ENCODE measurements at places on chromosomes 3 and 15. TPM values are rescaled to one million over a fixed set of nuclear protein-coding genes. Genes with fewer than 3 reads are reported as not detected.

DNA sequence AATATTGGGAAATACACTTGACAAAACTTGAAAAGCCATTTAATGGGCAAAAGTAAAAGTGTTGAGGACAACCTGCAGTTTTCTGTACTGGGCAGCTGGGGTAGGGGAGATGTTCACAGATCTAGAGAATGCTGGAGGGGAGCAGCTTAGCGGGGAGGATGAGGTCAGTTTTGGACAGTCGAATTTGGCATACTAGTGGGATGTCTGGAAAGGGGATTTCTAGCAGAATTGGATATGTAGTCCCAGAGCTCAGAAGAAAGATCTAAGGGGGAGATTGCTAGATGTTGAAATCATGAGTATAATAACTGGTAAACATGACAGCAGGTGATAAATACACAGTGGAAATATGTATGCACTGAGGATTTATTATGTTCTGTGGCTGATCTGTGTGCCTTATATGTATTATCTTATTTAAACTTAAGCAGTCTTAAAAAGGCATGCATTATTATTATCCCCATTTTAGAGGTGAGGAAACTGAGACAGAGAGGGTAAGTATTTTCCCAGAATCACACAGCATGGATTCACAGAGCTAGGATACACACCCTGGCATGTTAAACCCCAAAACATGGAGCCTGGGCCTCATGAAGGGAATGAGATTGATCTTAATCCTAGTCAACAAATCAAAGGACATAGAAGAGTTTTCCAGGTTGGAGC lies 42.7 kb downstream of the TLNRD1 start:
- DNase-seq: no peak

The SCAMP5 gene
- total RNA-seq: 0.96 TPM

DNA sequence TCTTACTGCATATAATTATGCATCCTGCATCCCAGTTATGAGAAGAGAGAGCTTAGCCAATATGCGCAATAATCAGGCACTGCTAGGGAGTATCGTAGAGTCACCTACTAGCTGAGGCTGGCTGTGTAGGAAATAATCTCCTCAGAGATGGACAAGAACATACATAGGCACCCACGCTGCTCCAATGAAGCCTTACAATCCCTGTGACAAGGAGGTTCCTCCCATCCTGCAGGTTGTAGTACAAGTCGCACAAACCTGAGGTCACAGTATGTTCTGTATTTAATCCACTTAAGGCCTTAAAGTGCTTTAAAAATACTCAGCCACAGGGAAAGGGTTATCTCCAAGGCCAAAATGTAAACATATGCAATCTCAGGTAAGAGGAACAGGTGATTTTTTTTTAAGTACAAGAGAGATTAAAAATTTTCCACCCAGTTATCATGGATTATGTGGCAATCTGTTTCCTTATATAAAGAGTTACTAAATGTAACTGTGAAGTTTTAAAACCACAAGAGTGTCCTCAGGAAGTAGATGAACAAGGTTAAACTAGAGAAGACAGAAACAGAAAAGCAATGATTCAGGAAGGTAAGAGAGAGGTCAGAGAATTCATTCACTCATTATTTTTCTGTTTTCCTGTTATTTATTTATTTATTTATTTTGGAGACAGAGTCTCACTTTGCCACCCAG lies 7.5 kb upstream of the COLQ start:
- no peak for DNase-seq

DNA sequence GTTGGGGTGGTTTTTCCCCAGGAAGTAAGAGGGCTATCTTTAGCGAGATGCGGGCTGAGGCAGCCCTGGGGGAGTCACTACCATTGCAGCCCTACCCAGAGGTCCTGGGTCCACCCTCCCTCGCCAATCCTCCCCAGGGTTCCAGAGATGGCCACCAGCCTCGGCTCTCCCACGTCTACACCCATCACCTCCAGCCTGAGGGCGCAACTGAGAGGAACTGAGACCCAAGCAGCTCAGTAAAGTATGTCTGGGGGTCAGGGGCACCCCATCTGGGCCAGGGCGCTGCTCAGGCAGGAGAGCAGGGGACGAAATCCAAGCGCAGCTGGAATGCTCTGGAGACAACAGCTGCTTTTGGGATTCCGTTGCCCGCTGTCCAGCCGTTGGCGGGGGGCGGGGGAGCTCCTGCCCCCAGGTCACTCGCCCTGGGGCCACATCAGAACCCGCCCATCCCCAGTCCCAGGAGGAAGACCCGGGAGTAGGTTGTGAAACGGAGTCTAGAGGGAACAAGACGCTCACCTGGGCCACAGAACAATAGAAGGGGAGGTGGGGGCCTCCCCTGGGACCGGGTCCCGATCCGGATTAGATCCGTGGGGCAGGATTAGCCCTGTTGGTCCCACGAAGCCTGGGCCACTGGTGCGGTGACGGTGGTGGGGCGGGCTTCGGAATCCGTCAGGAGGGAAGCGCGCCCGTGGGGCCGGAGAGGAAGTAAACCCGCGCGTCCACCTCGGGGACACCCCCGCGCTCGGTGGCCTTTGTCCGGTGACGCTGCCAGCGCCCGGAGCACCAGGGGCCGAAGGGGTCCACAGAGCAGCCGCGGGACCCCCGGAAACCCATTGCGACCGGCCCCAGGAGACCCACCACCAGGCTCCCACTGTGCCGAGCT lies 1.4 kb upstream of the NDUFAF3 start:
- peak; percentile 31 for DNase-seq

The C15orf62 gene
- 0.52 TPM for total RNA-seq

GRCh38 chr3:157285966-157286365 lies 126.0 kb upstream of the CCNL1 start:
- DNase-seq: no peak

The SAXO2 gene
- 3.9 TPM for total RNA-seq

- no peak for DNase-seq
These were observed 50.3 kb upstream of the DPH6 start for GRCh38 chr15:35596285-35596684.

Data from MCF 10A (cell line).